ENCODE measurements at places on chromosomes 12 and 14. TPM values are rescaled to one million over a fixed set of nuclear protein-coding genes. Genes with fewer than 3 reads are reported as not detected.

DNA sequence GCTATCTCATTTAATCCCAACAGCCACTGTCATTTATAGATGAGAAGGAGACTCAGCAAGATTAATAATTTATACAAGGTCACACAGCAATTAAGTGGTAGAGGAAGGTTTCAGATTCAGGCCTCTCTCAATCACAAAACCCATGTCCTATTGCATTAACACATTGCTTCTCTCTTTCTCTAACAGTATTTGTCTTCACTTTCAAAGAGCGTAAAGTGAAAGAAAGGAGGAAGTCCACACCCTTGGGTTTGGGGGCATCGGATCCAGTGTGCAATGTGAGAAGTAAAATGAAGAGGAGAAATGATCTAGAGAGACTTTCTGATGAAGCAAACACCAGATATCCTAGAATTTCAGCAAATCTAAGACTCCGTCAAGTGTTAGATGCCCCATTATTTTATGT is 7.0 kb upstream of the VRK1 start:
- no peak overlapping the region for H3K27ac ChIP-seq
- no peak for DNase-seq
- no peaks in the 10 kb centered on the region for H3K4me1 ChIP-seq

Gene PMCH
- not detected for total RNA-seq

- no peaks in the 10 kb centered on the region for H3K36me3 ChIP-seq
- no peak for DNase-seq
- no peak overlapping the region for H3K27ac ChIP-seq
- H3K4me3 ChIP-seq = no peak overlapping the region
Measured at GRCh38 chr12:5525783-5526367, 94.0 kb downstream of the NTF3 start.

DNA sequence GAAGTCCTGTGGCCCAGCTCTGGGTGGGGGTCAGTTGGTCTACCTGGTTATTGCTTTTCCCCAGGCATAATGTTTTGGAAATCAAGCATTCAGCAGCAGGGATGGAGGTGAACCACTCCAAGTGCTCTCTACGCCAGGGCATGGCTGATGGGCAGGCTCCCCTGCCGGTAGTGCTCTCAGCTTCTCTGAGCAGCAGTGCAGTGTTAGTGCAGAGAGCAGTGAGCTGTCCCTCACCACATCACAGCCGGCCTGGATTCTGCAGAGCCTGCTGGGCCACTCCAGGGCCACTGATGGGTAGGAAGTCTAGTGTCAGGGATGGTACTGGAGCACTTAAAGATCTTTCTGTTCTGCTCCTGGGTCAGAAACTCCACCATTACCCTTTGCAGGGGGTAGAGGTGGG is 151.1 kb downstream of the CALM1 start:
- H3K4me1 ChIP-seq = no peaks in the 10 kb centered on the region
- no peak overlapping the region for H3K4me3 ChIP-seq
- no peak overlapping the region for H3K27ac ChIP-seq
- H3K27me3 ChIP-seq = no peaks in the 10 kb centered on the region
- no peaks in the 10 kb centered on the region for H3K36me3 ChIP-seq

Gene TBX3
- not detected for total RNA-seq

GRCh38 chr12:26566675-26567074 is 266.3 kb downstream of the ITPR2 start:
- no peaks in the 10 kb centered on the region for H3K4me1 ChIP-seq
- no peak for DNase-seq
- H3K36me3 ChIP-seq = peaks cover 15% of the 10 kb centered on the region
- H3K4me3 ChIP-seq = no peak overlapping the region
- no peak overlapping the region for H3K27ac ChIP-seq

DNA sequence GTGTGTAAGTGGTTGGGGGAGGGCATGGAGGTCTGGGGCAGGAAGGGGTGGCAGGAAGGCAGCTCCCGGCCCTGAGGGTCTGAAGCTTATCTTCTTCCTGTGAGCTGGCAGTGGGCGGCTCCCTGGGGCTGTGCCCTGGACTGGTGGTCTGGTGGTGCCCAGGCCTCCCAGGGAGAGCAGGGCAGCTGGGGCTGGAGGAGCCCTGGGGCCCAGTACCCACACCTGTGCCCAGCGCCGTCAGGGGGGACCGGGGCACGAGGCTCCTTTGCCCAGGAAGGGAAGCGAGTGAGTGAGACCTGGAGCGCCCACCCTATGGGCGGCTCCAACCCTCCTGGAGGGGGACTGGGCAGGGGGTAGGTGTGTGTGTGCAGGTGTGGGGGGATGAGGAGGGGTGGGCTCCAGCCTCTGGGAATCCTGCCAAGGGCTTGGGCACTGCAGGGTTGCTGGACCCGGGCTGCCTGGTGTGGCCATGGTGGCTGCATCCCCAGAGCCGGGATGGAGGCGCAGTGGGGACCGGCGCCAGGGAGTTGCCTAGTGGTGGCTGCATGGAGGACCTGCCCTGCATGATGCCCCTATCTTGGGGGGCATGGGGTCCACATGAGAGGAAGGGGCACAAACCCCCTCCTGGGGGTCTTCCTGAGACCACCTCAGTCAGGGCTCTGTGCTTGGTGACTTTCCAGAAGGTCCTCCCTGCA is 353.6 kb downstream of the TMEM121 start:
- DNase-seq = peak; percentile 2
- no peaks in the 10 kb centered on the region for H3K4me1 ChIP-seq
- peaks cover 16% of the 10 kb centered on the region for H3K27me3 ChIP-seq
- no peak overlapping the region for H3K27ac ChIP-seq
- H3K4me3 ChIP-seq = no peak overlapping the region

- no peaks in the 10 kb centered on the region for H3K36me3 ChIP-seq
- peaks cover 5% of the 10 kb centered on the region for H3K27me3 ChIP-seq
- no peak for DNase-seq
- H3K27ac ChIP-seq = no peak overlapping the region
- H3K4me3 ChIP-seq = no peak overlapping the region
Measured at GRCh38 chr12:52455821-52456220, 3.9 kb upstream of the KRT6B start.

GRCh38 chr12:49366096-49366651 is 1.1 kb upstream of the SPATS2 start:
- peaks cover 1% of the 10 kb centered on the region for H3K36me3 ChIP-seq
- peak overlapping the region; percentile 95 for H3K4me3 ChIP-seq

Data from activated naive CD4-positive, alpha-beta T cell treated with anti-CD3 and anti-CD28 coated beads for 36 hours (primary cell).